Glutamatergic neuron (in vitro differentiated cells): ENCODE measurements at places on chromosomes 2 and 18.

- DNase-seq: no peak
Measured at GRCh38 chr18:37502036-37502435, 63.6 kb downstream of the CELF4 start.

- DNase-seq: peak; percentile 9
Measured at GRCh38 chr18:79530821-79531220, 135.1 kb downstream of the NFATC1 start.

GRCh38 chr2:208266553-208266893 lies 468 bp downstream of the PIKFYVE start:
- DNase-seq: no peak

DNA sequence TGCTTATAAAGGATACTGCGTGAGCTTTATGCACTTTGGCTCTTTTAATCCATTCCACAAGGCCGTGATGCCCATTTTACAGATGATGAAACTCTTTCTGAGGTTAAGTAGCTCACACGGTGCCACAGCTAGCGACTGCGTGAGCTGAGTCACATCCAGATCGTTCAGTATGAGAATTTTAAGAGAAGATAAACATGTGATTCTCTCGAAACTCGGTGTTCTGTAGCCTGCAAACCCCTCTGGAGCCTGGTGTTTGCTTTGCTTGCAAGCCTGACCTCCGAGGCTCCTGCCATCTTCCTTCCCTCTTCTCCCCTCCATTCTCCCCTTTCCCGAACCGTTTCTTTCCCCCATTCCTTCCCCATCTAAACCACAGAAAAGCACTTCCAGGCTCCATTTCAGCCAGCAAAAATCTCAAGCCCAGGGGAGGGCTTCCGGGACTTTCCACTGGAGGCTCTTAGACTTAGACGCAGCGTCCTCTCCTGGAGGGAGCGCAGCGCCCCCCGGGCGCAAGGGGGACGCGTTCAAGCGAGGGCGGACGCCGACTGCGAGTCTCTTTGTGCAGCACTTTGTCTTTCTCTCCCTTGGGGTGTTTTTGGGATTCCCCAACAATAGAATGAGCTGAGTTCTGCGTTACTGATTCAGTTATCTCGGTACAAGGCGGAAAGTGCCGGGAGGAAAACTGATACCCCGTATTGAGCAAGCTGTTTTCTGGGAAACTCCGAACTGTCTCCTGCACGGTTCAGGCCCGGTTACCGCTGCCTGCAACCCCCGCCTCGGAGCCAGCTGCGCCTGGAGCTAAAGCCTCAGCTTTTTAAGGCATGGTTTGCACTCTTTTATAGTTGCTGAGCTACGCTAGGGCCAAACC lies 38.0 kb downstream of the CYP1B1 start:
- DNase-seq: peak; percentile 49

DNA sequence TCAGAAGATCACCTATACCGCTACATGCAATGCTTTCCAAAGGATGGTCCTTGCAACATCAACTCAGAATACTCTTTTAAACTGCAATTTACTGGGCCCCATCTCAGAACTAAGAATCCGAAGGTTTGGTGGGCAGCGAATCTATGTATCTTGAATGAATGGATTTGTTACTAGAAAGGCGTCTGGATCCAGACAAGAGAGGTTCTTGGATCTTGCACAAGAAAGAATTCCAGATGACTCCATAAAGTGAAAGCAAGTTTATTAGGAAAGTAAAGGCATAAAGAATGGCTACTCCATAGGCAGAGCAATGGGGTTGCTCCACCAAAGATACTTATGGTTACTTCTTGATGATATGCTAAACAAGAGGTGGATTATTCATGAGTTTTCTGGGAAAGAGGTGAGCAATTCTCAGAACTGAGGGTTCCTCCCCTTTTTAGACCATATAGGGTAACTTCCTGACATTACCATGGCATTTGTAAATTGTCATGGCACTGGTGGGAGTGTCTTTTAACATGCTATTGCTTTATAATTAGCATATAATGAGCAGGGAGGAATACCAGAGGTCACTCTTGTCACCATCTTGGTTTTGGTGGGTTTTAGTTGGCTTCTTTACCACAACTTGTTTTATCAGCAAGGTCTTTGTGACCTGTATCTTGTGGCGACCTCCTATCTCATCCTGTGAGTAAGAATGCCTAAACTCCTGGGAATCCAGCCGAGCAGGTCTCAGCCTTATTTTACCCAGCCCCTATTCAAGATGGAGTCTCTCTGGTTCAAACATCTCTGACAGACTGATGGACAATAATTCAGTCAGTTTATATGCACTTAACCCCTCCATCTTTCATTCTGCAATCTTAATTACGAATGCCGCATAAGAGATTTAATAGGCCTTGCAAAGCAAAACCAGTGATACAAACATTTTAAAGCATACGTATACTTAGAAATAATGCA lies 7.5 kb upstream of the RMDN2 start:
- no peak for DNase-seq
